ENCODE measurements at places on chromosomes 6 and 20.

DNA sequence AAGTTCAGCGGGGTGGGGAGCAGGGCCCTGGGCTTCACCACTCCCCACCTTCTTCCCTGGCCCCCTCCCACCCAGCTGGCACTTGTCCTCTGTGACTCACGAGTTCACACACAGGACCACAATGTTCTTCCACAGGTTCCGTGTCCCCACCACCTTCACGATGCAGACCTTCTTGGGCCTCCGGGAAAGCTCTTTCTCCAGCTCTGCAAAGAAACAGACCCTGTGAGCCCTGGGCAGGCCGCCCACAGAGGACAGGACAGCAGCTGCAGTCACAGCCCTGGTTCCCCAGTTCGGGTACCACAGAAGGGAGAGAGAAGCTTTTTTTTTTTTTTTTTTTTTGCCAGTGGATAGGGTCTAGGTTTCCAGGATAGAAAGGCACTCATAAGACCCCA, 30.9 kb downstream of the PSMG4 start:
- DNase-seq = no peak

DNA sequence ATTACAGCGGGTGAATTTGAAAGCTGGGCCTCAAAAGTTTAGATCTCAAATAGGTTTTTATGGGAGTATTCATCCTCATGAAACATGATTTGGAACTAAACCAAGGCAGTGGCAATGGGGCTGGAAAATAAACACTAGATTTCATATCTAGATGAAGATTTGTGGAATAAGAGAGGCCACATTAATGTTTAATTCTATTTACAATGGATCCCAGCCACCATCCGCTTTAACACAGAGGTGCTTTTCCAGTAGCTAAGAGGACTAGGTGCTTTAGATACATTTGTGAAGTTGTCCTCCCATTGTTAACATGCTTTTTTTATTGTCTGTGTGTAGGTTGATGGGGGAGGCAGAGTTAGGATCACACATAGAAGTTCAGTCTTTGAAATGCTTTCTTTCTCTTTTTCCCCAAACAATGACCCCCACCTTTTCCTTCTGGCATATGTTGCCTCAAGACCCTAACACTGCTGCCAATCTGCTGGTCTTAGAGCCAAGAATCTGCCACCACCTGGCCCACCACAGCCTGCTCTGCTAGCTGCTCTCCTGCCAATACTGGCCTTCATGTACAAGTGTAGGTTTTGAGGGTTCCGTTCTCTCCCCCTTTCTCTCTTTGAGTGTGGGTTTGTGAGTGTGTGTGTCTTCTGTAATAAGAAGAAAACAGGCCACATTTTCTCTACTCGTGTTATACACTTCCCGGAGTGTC, 27.8 kb upstream of the GFRAL start:
- no peak for DNase-seq

DNA sequence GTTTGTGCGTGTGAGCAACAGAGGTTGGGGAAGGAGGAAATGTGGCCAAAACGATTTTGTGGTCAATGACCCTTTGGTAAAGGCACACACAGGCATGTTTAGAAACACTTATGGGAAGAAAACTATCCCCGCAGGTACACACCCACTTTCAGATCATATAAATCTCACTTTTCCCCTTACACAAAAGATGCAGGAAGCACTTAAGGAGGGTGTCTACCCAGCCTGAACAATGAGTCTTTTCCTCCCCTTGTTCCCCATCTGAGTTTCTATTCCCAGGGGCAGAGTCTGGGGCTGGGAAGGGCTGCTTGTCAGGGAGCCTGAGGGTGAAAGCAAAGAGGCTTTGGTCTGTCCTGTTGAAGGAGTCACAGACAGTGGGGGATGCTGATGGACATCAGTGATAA, 193.2 kb upstream of the SALL4 start:
- no peak for DNase-seq

GRCh38 chr6:28167068-28167467, 25.4 kb downstream of the ZKSCAN8 start:
- DNase-seq = no peak

DNA sequence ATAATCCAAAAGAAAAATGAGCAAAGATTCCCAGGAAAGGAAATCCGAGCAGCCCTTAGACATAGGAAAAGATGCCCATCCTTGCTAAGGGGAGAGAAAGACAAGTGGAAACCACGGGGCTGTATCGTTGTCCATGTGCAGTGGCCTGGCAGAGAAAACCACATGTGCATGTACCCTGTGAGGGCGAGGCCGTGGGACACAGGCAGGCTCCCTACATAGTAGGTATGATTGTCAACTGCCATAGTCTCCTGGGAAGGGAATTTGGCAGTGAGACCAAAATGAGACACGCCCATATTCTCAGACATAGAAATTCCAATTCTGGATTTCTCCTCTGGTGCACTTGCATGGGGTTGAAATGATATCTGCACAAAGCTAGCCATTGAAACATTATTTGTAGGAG, 169.7 kb upstream of the SALL4 start:
- DNase-seq = peak; percentile 30

- no peak for DNase-seq
Measured at GRCh38 chr6:16711546-16712254, 49.6 kb downstream of the ATXN1 start.

DNA sequence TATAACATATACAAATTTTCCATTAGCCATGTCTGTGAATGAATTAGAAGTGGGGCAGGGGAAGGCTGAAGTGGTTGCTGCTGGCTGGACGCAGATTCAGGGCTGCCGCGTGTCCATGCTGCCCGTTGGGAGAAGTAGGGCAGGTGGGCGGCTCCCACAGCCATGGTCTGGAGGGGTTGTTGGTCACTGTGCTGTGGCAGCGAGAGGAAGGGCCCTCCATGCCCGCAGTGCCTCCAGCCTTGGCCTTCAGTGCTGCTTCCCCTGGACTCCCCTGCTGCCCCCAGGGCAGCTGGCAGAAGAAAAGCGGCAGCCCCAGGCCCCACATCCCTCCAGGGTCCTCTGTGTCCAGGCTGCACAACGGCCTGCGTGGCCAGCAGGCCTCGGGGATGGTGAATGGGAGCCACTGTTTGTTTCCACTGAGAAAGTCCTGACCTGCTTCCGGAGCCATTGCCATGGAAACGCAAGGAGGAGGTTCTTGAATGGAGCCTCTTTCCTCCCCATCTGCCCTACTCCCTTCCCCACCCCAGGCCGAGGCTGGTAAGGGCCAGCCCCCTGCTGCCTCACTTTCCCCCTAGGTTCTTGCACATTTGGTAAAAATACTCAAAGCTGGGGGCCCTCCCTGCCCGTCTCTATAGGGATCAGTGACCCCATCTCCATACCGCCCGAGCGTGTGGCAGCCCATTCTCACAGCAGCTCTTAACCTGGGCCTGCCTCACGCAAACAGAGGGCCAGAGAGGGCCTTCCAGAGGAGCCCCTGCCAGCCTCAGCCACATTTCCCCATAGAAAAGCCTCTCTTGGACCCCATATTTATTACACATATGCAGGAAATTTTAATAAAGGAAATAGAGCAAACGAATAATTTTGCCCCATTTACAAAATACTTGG, 113.3 kb downstream of the SASH1 start:
- DNase-seq = peak; percentile 36

GRCh38 chr6:7328243-7328642, 15.2 kb upstream of the SSR1 start:
- DNase-seq = no peak

- DNase-seq = no peak
Measured at GRCh38 chr6:128505603-128506002, 14.8 kb downstream of the PTPRK start.

GRCh38 chr6:10081075-10081474, 333.8 kb downstream of the TFAP2A start:
- DNase-seq = no peak

DNA sequence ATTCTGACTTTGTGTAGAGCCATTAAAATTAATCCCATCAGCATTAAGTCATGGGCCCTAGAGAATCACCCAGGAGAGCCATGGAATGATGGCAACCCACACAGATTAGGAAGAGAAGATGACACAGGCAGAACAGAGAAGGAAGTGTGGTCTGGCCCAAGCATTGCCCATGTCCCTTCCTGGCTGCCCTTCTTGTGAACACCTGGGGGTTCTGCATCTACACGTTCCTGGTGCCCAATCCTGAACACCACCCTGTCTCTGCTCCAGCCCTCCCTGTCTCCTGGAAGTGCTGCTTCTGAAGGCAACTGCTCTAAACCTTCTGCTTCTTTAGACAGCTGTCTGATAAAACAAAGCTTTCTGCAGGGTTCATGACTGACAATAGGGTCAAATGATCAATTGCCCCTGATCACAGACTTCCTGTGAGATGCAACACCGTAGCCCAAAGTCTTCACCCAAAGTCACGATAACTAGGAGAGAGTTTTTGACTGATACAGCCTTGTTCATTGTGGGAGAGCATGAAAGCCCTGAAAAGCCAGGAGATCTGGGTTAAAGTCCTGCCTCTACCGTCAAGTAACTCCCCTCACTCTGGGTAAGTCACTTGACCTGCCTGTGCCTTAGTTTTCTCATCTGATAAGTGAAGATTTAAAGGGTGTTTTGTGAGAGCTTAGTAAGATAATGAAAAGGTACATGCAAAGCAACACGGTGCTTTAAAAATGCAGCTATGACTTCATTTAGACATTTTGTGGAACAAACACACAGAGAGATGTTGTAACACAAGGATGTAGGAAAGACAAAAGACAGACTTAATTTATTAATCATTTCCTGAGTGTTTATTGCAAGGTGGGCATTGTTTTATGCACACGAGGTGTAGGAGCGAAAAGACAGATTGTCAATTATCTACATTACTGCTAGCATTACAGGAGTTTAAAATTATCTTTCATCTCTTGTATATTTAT, 291.2 kb upstream of the STXBP5 start:
- no peak for DNase-seq

- no peak for DNase-seq
Measured at GRCh38 chr6:109808837-109809236, 117.7 kb downstream of the FIG4 start.

DNA sequence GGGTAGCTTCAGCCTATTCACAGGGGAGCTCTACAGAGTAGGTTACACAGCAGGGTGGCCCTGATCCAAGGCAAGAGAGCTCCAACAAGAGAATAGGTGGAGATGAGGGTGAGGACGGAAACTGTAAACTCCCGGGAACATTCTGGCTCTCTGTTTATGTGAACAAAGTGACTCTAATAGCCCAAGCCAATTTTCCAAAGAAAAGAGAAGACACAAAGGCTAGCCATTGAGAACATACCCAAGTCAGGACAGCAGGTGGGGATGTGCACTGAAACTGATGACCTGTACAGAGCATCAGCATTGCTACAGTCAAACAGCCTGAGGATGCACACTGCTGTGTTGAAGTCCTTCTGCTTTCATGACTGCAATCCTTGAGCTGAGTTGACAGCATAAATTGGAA, 136.0 kb upstream of the TOP1 start:
- DNase-seq = no peak

DNA sequence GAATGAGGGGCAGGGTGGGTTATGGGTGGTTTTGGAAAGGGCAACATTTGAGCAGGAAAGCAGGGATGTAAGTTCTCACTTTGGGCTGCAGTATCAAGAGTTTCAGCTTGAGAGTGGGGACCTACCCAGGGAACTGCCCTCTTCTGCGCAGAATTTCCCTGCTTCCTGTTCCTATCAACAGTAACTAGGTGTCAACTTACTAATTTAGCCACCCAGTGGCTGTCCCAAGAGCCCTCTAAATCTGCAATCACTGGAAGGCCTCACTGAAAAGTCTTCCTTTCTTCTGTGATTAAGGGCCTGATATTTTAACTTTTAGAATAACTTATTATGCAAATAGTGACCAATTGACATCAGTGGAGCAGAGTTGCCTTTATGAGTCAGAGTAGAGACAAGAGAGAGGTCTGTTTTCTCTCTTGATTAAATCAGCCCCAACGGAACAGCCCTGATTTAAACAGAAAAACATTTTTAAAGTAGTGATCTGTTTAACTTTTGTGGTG, 118.2 kb upstream of the RIPOR2 start:
- DNase-seq = no peak

DNA sequence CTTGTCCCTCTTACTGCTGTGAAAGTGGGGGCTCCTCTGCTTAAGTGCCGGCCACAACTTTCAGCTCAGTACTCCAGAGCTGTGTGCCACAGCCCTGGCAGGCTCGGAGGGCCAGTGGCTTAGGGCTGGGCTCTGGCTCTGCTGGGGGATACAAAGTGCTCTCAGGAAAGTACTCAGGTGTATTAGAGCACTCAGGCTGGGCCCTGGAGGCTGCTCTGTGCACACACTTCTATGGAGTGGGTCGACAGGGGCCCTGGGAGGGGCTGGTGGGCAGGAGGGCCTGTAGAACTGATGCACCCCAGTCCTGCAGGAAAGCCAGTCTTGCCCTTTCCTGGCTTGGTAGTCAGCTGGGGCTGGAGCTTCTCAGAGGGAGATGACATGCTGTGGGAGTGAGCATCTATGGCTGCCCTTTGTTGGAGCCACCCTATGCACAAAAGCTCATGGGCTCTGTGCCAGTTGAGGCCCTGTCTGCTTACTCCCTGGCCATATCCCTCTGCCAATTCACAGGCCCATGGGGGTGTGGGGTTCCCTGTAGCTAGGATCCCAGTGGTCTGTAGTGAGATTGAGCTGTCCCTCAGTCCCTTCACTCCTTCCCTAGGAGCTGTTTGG, 22.0 kb downstream of the CENPW start:
- no peak for DNase-seq

DNA sequence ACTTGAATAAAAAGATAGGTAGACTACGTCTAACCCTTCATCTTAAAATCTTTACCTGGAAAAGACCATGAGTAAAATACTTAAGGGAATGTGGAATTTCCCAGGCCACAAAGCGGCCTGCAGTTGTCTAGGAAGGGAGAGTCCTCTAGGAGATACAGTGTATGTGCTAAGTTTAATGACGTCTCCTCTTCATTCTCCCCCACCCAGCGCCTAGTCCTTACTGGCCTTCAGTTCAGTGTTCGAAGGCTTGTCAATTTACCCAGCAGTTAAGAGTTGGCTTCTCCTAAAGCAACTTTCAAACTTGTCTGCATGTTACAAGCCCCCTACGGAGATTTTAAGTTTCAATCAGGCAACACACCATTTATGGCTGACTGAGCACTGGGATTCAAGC, 35.2 kb downstream of the HFE start:
- no peak for DNase-seq

DNA sequence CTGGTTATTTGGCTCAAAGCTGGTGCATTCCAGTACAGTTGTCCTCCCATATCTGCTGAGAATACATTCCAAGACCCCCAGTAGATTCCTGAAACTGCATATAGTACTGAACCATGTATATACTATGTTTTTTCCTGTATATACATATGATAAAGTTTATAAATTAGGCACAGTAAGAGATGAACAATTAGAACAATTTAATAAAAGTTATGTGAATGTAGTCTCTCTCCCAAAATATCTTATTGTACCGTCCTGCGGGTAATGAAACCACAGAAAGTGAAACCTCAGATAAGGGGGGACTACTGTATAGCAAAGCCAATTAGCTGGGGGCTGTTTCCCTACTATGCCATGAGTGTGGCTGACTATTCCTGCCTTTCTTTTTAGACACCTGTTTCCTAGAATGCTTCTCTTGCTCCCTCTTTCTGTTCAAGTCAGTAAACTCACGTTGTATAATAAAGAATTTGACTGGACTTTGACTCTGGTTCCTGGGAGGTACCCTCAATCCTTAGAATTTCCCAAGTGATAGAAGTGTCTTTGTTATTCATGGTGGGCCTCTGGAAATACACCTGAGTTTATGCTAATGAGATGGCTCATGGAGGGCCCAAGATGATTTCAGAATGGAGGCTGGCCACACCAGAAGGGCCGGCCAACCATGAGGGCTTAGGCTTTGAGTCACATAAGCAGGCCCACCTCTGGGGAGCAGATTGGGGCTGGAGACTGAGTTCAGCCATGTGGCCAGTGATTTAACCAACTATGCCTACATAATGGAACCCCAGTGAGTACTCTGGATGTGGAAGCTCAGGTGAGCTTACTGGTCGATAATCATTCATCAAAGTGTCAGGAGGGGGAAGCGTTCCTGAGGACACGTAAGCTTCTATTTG, 689 bp upstream of the BLOC1S5 start:
- DNase-seq = no peak

All from D341Med (cell line).